ENCODE measurements at places on chromosomes 1 and 21.

DNA sequence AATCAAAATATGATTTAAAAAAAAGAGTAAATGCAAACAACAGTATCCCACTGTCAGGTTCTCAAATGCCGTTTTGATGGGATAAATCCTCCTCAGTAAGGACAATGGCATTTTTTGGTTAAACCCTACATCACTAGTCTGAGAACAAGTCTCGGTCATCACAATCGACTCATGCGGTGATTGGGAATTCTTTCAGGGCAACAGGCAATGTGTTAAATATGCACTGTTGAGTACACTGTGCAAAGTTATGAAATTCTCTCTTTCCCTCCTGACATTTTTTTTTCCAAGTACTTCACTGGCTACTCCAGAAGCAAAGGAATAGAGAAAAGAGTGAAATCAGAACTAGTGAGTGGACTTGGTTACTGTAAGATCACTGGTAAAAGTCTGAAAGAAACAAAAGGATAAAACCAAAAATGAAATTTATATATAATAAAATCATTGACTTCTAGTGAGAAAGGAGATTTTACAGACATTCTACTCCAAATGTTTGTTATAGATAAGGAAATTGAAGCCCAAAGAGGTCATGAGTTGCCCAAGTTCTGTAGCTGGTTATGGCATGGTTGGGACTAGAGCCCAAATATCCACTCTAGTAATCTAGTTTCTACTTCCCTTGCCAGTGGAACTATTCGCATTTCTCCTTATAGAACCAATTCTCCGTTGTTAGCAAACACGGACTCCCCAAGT, 111.3 kb downstream of the TGFBR3 start:
- no peak for DNase-seq

DNA sequence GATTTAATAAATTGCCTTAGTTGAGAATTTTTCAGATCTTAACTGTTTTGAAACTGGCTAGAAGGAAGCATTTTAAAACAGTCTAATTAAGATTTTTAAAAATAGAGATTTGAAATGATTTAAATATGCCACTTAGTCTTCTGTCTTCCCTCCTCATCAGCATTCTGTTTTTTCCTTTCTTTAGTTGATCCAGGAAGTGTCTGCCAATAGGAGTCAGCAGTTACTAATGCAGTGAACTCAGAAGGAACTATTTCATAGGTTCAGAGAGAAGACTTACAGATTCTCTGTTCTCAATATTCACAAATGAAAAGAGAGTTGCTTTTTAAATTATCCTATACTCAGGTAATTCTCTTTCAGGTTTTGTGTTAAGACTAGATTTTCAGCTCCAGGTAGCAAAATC, 84.5 kb downstream of the RPS6KC1 start:
- DNase-seq, result no peak

- DNase-seq, result no peak
Measured at GRCh38 chr1:14519976-14520375, 78.5 kb upstream of the KAZN start.

- no peak for DNase-seq
Measured at GRCh38 chr1:152225678-152226077, 1.7 kb upstream of the HRNR start.
